ENCODE measurements at places on chromosomes 5 and 9.
A peak's percentile ranks its signal among the peaks of the same experiment; 100 is the strongest.

DNA sequence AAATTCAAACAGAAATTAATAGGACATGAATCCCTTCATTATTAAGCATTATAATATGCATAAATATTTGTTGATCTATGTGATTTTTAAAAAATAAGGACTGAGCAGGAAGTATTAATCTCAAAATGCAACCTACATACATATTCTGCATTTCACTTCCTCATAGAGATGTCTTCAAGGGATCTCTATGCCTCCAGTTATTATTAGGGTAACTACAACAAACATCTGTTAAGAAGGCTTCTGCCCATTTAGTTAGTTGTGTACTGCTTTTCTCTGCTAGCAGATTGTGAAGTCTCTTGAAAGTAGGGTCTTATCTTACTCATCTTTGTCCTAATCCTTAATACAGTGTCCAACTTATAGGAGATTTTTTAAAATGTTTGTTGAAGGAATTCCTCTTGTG is 414.1 kb downstream of the ACTL7B start:
- DNase-seq, result no peak

GRCh38 chr5:94345257-94345656 is 273.1 kb downstream of the KIAA0825 start:
- no peak for DNase-seq

DNA sequence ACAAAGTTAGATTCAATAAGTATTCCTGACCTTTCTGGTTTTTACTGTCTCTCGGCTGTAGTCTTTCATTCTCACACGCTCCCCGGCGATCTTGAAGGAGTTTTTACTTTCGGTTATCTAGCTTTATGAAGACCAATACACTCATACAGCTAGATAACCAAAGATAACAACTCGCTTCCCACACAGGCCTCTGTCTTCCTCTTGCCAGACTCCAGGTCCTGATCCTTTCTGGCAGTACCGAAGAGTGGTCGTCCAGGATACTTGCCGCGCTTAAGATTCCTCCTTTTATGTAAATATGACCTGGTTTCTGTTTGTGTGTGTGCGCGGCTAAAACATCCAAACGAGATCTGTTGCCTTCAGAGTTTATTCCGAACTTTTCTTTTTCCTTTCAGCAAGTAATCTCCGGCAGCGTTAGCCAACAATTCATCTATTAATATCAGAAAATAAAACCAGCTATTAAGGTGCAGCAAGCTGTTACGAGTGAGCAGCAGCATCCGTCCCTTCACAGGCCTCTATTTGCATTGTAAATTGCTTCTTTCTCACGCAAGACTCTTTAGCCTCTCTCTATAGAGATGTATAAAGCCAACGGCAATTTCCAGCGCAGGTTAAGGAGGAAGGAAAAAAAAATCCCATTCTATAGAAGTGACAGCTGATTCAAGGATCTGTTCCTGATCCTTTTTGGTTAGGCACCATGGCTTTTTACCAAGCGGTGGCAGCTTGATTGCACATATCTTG is 216.1 kb downstream of the MEF2C start:
- no peak for DNase-seq

DNA sequence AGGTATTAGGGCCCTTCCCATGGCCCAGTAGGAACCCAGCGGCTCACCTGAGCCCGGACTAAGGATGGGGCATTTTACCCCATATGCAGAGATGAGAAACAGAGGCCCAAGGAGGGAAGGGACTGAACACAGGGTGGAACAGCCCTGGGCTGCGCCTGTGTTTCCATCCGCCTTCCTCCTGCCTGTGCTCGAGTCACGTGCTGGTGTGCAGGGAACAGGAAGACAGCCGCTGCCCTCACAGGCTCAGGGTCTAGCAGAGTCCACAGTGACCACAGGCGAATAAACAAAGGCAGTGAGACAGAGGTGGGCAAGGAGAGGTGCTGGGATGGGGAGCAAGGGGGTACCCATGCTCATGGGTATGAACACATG is 129.4 kb downstream of the C9orf50 start:
- DNase-seq, result no peak

GRCh38 chr9:126390923-126391322 is 64.3 kb downstream of the MVB12B start:
- DNase-seq, result no peak

- no peak for DNase-seq
Measured at GRCh38 chr5:126769703-126770102, 7.2 kb upstream of the LMNB1 start.

- no peak for DNase-seq
Measured at GRCh38 chr9:79145442-79145841, 426.3 kb upstream of the TLE4 start.

DNA sequence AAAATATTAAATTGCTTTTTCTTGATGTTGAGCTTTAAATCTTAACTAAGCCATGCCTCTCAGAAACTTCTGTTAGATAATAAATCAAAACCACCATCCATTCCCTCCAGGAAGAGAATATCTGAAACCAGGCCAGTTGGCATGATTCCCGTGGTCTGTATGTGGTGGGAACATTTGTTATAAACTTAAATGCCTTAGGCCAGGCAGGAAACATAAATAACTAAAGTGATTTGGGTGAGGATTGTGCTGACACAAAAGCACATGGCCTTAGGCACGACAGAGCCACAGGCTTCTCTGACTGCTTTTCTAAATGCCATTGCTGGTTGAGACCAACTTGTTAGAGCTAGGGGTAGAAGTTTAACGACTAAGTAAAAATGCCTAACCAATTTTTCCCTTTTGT is 255.9 kb downstream of the GABRG2 start:
- no peak for DNase-seq

DNA sequence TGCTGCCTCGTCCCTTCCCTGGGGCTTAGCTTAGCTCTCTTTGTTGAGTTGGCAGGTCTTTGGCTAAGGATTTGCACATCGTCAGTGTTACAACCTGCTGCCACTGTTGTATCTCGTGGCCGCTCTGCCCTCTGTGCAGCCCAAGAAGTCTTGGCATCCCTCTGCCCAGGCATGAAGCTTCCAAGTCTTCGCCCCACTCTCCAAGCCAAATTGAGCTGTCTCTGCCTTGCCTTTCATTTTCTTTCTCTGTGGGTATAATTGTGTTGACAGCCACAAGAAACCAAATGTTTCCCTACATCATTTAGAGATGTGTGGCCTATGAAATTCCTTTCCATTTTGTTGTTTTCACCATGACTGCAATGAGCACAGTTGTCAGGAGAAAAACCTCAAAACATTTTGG is 29.6 kb upstream of the MED27 start:
- DNase-seq, result no peak

GRCh38 chr5:36496471-36496870 is 109.9 kb upstream of the SLC1A3 start:
- DNase-seq, result no peak

DNA sequence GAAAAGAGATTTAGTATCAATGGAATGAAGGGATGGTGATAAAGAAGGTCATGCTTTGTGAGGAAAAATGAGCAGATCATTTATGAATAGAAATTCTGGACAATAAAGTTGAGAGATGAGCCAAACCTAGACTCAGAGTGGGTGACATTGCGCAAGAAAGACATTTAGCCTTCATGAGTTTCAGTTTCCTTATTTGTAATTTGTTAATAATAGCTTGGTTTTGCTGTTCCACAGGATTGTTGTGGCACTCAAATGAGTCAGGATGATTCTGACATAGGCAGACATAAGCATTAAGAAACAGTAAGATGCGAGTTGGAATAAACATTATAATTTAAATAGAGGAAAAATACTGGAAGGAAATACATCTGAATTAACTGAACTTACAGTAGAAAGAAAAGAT is 34.8 kb downstream of the ITGA2 start:
- peak; percentile 18 for DNase-seq

- no peak for DNase-seq
Measured at GRCh38 chr5:81629986-81630385, 120.9 kb downstream of the SSBP2 start.

GRCh38 chr5:14068136-14068535 is 75.0 kb upstream of the TRIO start:
- DNase-seq, result no peak

GRCh38 chr9:124762633-124763032 is 8.5 kb downstream of the NR6A1 start:
- no peak for DNase-seq

DNA sequence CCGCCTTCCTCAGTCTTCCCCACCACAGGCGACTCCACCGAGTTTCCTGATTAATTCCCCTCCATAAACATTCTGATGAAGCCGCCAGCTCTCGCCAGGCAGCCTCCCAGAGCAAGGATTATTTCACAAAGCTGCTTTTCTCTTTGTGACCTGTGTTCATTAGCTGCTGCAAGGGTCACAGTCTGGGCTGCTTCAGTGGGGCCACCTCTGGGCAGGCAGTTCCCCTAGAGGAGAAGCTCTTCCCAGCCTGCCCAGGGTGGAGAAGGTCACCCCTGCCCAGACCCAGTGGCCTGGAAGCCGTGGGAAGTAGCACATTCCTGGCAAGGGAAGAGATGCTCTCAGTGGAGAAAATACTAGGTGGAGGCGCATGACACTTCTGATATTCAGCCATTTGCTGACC is 58.4 kb upstream of the RAPGEF1 start:
- no peak for DNase-seq

DNA sequence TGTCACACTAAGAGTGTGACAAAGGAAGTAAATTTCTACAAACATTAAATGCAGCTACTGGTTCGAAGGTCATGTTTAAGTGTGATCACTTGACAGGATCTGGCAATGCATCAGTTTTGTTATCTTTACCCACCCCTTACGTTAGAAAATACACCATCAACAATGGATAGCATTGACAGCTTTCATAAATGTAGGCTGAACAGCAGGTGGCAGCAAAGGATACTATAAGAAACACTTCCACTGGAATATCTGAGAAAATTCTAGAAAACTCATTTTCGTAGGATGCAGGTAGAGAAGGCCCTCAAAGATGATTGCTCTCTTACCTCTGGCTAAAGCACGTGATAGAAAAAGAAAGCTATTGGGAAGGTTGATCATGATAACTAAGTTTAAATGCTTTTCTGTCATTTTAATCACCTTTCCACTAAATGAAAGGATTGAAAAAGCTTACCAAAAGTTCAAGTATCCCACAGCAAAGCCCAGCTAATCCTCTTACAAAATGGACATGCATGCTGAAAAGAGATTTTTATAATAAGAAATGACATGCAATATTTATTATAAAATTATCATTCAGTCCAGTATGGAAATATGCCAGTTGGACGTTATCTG is 292.5 kb downstream of the PARP8 start:
- DNase-seq, result no peak

Measured in GM20000 (cell line).